Stimulated activated CD4-positive, alpha-beta T cell treated with anti-CD3 and anti-CD28 coated beads, Interleukin-4, amount 100 ng/mL, for 48 hours (primary cell): ENCODE measurements at places on chromosomes 4 and X.

DNA sequence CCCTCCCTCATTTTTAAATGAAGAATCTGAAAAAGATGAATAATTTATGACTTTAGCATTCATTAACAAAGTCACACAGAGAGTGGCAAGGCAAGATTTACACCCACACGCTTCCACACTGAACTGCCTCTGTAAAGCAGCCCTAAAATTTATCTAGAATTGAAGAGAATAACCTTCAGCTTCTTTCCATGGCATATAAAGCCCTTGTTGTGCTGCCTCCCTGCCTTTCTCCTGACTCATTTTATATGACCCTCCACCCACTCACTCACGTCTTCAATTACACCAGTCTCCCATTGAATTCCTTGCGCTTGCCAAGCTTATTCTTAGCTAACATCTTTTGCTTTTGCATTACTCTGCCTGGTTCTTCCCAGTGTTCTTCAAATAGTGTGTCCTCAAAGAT lies 2649.3 kb downstream of the PCDH7 start:
- no peak for DNase-seq

GRCh38 chr4:187569871-187570270 lies 425.7 kb upstream of the ZFP42 start:
- DNase-seq = no peak

DNA sequence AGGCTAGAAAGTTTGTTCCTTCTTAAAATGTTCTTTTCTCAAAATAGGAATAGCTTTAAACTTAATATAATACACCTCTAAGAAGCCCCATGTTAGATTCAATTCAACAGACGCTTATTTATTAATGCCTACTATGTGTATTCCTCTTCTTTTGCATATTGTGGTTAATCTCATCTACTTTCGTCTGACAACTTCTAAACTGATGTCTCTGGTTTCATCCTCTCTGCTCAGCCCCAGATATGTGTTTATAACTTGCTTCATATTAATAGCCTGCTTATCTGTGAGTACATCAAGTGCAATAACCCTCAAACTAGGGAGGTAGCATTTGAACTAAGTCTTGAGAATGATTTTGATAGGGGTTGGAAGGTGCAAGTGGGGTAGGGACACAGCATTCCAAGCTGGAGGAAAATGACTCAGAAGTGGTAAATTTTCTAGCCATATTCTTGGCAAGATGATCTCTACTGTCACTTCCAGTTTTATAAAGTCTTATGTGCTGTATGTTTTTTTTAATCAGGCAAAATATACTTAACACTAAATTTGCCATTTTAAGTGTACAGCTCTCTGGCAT lies 37.0 kb downstream of the STK26 start:
- no peak for DNase-seq

DNA sequence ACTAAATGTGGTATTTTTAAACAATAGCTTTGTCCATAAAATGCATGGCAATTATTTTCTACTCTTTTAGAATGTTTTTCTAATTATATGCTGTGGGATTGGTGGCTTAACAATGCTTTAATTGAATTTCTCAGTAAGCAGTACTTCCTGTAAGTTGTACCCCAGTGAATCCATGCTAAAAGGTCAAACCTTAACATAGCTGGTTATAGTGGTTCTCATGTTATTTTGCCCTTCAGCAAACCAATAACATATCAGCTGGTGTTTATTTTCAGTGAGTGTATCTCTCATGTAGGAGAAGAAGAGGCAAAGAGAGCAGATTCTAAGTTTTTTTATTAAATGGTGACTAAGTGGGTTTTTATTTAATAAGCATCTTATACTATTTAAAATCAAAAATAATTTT lies 41.5 kb downstream of the BTC start:
- no peak for DNase-seq
